HTR-8/SVneo (cell line): ENCODE measurements at places on chromosomes 16 and 17.

DNA sequence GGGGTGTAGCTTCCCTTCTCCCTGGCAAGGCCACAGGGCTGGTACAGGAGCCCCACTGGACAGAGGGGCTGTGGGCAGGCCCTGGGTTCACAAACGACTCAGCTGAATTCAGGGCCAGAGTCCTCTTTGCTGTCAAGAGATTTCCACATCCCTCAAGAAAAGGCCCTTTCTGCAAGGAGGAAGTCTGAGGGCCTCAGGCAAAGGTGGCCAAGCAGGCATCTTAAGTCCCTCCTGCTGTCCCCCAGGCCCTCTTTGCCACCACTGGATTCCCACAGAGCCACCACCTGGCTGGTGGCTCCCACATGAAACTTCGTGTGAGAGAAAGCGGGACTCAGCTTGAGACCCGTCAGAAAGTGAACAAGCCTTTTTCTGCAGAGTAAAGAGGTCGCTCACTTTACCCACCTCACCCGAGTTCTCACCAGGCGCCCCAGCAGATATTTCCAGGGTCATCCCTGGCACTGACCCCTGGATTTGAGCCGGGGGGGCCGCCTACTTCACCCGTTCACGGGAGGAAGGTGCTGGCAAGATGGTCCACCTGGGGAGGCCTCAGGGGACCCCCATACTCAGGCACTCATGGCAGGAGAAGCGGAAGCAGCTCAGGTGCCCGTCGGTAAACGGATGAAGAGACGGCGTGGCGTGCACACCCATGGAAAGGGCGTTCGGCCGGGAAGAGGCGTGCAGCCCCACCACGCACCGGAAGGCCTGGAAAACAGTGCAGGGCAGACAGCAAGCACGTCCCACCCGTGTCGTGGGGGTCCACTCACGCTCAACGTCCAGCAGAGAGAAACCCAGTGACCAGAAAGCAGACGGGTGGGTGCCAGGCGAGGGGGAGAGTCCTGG, 3.6 kb downstream of the RNF166 start:
- DNase-seq = no peak

DNA sequence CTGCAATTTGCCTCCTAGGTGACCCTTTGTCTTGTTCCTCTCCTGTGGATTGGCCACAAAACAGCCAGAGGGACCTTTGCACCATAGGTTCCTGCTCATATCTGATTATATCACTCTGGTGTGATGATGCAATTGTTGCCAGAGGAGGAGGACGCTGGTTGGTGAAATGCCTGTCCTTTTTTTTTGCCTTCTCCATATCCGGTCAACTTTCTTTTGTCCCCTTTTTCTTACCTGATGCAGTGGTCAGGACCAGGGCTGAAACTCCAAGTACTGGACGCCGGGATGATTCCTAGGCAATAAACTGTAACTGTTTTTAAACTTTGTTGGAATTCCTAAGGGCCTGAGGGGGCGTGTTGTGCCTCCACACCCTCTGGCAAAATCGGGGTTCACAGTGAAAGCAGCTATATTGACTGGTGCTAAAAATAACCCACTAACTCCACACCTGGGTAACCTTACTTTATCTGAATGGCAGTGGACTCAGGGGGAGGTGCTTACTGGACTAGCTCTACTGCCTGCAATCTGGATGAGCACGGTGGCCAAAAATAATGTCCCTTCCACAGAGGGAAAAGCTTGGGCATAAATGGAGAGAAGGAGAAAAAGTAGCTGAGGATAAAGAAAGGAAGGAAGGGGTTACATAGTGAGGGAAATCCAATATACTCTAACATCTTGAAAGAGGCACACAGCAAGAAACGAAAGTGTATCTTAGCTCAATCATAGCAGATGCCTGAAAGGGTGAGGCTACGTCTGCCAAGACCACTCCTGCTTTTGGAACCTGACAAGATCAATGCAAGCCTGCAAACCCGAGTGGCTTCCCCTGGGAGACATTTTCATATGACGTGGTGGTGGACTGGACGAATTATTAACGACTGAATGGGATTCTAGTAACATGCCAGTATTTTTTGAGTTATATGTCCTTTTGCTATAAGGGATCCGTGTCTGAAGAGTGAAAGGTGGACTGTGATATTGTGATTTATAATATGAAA, 28.4 kb upstream of the ZNF423 start:
- no peak for DNase-seq

DNA sequence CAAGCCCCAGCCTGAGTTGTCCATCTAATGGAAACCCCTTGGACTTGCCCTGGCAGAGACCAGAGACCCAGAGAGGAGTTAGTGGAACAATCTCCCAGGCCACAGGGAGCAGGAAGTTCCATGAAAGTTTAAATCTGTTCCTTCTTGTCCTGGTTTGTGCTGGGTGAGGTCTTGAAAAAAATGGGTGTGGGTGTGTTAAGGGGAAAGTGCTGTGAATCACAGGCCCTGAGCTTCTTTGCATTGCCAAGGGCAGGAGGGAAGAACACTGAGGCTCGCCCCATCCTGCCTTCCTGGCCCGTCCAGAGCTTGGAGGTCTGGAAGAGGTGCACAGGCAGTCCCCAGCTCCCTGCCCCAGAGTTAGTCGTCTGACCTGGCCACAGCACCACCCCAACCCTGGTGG, 2.3 kb downstream of the ADORA2B start:
- DNase-seq = no peak

DNA sequence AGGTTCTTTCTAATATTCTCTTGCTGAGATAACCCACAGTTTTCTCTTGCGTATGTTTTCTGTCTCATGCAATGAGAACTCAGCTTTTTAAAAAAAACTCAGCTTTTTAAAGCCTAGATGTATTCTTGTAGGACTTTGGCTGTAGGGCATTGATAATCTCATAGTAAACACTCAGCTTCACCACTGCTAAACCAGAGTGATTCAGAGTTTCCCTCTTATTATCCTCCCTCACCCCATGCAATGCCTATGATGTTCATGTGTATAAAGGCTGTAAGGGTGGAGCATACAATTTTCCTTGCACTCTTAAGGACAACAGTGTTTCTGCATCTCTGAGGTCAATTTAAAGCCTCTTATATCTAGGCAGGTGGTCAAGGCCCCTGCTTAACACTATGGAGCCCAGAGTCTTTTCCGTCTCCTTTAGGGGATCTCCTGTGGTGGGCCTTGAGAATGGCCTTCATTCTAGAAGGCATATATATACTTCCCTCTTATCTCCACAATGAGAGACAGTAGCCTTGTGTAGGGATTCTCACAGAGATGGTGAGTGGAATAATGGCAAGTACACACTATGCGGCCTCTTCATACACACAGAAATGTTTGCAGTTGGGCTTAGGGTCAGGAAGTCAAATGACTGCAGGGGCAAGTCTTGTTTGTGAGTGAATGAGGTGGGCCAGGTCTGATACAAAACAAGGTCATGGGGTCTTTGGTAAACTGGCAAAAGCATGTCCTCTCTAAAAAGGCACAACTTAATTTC, 279.6 kb downstream of the HS3ST3A1 start:
- no peak for DNase-seq

DNA sequence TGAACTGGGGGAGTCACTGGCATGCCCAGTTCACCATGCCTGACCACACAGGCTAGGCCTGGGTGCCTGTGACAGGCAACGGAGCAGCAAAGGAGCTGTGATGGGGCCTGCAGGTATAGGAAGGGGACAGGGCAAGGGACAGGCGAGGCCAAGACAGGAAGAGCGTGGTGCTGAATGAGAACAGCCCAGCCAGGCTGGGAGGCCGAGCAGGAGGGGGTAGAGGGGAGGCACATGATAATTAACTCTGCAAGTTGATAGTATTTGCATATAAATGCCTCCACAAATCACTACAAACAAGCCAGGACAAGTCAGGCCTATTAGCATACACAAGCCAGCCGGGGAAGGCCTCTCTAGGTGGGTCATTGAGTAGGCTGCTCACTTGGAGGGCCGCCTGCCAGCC, 7.8 kb downstream of the ZFHX3 start:
- no peak for DNase-seq

DNA sequence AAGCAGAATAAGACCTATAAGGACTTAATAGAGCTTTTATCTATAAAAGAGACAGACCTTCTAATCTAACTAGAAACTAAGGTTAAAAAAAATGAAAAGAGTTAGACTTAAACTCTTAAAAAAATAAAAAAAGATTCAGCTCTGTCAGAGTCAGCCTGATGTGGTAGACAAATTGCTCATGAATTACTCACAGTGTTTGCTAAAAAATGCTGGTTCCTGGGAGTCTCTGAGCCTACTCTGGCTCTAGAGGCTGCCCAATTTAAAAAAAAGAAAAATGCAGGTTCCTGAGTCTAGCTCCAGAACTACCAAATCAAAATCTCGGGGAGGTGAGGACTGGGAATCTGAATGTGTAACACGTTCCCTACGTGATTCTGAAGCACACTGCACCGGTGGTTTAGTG, 18.1 kb downstream of the SOST start:
- no peak for DNase-seq

DNA sequence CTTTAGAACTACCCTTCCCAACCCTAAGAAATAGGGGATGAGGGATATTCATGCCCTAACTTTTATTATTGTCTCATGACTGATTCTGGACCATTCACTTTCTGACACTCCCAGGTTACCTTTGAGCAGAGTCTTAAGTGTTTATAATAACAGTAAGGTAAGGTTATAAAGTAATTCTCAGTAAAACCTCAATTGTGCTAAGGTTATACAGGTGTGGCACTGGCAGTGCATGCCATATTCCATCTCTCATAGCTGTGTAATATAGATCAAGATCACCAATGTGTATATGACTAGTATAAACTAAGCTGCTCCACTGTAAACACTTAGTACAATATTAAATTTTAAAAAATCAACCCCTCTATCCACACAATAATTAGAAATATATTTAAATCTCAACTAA, 89.1 kb downstream of the KCNJ2 start:
- DNase-seq = no peak

GRCh38 chr16:80623376-80623775, 82.6 kb downstream of the DYNLRB2 start:
- no peak for DNase-seq

GRCh38 chr16:27326251-27326650, 12.5 kb downstream of the IL4R start:
- no peak for DNase-seq

- DNase-seq = no peak
Measured at GRCh38 chr16:22262460-22262859, 34.7 kb upstream of the POLR3E start.

DNA sequence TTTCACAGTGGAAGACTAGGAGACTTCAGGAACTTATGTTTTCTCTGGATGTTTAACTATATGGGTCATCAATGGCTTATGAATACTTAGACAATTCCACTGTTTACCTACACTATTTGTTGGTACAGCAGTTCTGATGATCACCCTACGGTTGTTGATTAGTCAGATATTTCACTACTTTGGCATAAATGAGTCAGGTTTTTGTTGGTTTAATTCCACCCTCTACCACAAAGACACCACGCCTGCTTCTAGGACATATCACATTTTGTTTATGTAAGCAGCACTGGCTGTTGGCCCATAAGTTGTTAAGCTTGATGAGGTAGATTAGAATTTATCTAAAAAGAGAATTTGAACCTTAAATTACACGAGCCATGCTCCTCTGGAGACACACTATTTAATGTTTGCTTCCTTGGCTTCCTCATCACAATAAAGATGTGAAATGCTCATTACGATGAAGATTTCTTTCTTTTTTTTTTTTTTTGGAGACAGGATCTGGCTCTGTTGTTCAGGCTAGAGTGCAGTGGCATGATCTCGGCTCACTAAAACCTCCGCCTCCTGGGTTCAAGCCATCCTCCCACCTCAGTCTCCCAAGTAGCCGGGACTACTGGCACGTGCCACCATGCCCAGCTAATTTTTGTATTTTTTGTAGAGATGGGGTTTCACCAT, 4.3 kb downstream of the GDE1 start:
- no peak for DNase-seq

GRCh38 chr17:58228679-58229078, 9.6 kb upstream of the MKS1 start:
- no peak for DNase-seq

- no peak for DNase-seq
Measured at GRCh38 chr17:3852561-3852960, 6.5 kb upstream of the NCBP3 start.

DNA sequence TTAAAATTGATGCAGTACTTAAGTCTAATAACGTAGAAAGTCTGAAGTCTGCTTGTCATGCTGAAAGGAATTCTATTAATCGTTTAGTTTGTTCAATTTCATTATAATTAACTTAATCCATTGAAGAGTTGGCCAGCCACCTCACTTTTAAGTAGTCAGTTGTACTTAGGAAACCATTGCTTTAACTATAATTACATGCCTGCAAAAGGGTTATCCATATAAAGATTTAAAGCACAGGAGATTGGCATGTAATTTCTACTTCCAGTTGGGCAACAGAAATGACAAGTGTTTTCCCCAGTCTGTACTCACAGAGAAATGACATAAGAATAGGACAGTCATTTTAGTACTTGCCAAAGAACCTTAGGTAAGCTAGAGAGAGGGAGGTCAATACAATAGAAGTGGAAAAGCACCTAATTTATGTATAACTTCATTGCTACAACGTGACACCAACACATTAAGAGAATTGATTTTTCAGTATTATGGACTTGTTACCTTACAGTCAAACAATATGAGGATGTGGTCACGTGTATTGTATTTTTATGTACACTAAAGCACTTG, 3.7 kb upstream of the USP32 start:
- no peak for DNase-seq

- no peak for DNase-seq
Measured at GRCh38 chr16:11361701-11362451, 16.6 kb downstream of the RMI2 start.

DNA sequence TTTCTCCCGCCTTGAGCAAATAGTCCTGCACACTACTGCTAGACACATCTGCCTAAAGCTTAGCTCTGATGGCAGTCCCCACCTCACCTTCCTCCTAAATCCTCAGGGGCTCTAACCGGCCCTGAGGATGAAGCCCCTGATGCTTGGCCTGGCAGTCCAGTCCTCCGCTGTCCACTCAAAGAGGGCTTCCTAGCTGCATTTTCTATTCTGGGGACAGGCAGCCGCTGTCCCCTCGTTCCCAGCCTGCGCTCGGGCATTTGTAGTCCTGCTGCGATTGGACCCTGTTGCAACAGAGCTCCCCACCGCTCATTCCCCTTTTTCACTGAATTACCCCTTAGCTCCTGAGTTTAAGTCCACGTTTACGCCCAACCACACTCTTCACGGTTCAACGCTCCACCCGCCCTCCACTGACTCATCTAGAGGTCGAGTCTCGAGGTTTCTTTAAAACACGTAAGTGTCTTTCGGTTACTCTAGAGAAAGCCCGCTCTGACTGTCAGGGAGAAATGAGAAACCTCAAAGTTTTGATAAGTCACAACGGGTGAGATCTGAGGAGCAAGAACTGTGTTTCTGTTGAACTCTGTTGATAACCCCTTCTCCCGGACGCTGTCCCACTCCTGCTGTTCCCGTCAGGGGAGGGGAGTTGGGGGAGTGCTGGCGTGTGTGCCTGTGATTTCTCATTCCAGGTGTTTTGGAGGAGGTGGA, 4.5 kb downstream of the CCR7 start:
- DNase-seq = no peak

DNA sequence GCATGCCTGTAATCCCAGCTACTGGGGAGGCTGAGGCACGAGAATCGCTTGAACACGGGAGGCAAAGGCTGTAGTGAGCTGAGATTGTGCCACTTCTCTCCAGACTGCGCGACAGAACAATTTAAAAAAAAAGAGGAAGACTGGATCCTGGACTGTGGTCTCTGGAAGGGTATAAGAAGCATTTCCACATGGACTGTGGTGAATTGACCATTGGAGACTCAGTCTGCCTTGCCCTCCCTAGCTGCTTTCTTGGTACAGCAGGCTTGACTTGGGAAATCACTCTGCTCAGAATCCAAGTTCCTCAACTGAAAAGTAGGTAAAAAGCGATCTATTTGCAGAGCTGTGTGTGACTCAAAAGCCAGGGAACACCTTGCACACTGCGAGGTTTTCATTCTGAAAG, 1.0 kb upstream of the MGRN1 start:
- no peak for DNase-seq
